Hepatocyte (in vitro differentiated cells): ENCODE measurements at places on chromosomes 7 and 10. TPM values are rescaled to one million over a fixed set of nuclear protein-coding genes. Genes with fewer than 3 reads are reported as not detected.

GRCh38 chr7:113768387-113768786 lies 150.4 kb downstream of the PPP1R3A start:
- DNase-seq, result no peak

DNA sequence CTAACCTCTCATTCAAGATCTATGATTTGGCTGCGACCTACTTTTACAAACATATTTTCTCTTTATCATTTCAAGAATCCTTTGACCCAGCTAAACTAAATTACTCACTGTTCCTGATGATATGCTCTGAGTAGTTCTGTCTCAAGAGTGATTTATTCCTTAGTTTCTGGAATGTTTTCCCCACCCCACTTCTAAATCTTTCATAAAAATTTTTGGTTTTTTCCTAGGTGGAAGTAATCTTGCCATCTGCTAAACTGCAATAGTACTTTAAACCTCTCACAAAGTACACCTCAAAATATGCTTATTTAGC lies 170.8 kb downstream of the DNAJC1 start:
- no peak for DNase-seq

DNA sequence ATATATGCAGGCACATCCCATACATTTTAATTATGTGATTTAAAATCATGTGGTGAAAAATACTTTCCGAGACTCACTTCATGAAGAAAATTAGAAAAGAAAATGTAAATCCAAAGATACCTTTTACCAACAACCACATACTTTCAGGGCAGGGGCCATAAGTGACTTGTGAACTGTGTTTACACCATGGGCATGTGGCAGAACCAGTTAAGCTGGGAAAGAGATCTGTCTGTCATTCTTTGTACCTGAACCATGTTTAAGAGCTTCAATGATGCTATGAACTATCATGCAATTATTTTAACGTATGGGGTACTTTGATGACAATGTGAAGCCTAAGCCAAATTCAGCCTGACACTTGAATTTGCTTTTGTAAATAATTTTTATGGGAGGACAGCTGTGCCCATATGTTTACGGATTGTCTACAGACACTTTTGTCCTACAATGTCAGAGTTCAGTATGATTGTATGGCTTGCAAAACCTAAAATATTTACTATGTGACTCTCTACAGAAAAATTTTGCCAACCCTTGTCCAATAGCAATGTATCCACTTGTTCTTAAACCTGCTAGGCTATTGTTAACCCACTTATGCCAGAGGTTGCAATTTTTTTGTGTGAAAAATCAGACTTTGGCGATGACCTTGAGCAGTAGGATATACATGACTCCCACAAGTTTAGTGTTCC lies 654.6 kb downstream of the TNS3 start:
- DNase-seq, result no peak

- DNase-seq, result no peak
Observed at GRCh38 chr10:15703151-15703880, 16.4 kb downstream of the ITGA8 start.

DNA sequence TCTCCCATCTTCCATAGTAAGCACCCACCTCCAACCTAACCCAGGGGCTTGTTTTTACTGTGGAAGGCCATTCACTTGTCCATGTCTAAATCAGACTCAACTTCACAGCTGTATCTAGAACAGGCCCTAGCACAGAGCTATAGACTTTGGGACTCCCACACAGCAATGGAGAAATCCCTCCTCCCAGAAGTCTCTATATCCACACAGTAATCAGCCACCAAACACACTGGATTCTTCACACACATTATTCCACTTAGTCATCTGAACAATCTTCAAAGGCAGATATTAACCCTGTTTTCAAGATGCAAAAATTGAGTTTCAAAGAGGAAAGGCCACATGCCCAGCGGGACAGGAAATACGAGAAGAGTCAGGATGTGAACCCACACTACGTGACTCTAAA lies 81.8 kb downstream of the MALSU1 start:
- DNase-seq, result no peak

The PRSS37 gene
- not detected in 2 replicates for total RNA-seq

The LHFPL3 gene
- total RNA-seq, result not detected in 2 replicates

The ATP6V0E2 gene
- 11.6 and 13.6 TPM in 2 replicates for total RNA-seq

The CALML5 gene
- not detected in 2 replicates for total RNA-seq

The NXPH1 gene
- 0.28 TPM in 1 of 2 replicates, not detected in the other for total RNA-seq
